RPMI8226 (cell line): ENCODE measurements at places on chromosomes 7 and 10.

DNA sequence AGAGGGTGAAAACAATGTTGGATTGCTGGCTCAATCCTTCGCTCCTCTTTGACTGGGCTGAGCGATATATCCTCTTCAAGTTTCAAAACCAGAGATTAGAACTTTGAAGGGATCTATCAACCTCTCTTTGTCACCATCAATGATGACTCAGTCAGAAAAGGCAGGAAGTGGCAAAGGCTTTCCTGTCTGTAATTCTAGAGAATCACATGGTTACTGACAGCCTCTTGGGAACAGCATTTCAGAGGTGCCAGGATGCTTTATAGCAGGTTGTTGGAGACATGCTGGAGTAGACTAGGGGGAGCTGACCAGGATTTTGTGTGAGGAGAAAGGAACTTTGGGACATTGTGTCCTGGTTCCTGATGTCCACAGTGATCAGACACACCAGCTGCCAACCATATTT, 81.3 kb downstream of the PRKCQ start:
- no peak for DNase-seq

DNA sequence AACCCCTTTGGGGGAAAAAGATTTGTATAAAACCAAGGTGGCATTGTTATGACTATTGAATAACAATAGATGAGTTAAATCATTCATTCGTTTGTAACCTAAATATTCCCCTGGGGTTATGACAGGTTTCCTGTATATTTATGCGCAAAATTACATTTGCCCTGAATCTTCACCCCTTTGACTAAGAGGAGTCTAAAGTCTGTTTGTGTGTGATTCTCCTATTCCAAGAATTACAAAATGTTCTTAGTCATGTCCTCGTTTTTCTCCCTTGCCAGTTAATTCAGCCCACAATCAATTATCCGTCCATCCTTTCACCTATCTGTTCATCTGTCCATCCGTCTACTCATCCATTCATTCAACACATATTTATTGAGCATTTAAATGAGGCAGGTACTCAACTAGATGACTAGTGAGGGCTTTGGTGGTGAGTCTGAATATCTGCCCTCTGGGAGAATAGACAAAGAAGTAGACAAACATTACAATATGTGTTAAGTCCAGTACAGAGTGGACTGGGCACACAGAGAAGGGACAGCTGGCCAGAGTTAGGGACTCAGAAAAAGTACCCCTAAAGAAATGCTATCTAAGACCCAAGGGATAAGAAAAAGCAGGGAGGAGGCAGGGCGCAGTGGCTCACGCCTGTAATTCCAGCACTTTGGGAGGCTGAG, 35.6 kb upstream of the TCF7L2 start:
- no peak for DNase-seq

DNA sequence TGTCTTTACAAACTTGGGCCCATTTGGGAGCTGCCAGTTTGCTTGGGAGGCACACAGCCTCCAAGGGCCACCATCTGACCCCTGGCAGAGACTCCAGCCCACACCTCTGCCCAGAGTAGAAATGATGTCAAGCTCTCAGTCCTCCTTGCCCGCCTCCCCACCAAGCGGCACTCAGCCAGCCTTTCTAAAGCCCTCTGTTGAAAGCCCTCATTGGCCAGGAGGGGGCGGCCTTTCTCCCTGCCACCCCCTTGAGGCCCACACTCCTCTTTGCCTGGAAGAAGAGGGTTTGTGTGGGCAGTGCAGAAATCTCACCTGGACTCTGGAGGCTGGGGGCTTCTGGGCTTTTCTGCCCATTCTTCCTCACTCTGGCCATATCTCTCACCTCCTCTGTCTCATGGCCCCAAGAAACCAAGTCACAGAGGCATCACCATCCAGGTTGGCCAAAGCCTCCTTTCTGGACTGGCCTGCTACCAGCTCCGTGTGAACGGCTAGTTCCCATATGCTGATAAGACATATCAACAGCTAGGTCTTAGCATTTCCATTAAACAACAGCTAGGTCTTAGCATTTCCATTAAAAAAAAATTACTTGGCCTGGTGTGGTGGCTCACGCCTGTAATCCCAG, 36.1 kb downstream of the UBTD1 start:
- peak; percentile 46 for DNase-seq

DNA sequence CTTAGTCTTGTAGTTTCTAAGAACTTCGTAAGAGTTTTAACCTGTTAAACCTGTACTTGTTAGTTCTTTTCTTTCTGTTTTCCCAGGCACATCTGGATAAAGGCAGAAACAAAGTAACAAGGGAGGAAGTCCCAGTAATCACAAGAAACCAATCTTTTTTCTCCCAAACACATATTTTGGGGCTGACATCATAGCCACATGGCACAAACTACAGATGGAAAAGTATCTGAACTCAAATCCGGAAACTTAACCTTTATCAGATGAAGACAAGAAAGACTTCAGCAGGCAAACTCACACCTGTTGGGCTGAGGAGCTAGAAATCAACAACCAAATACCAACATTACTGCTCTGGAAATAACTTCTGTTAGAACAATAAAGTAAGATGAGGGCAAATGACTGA, 67.1 kb downstream of the CUBN start:
- DNase-seq = no peak

DNA sequence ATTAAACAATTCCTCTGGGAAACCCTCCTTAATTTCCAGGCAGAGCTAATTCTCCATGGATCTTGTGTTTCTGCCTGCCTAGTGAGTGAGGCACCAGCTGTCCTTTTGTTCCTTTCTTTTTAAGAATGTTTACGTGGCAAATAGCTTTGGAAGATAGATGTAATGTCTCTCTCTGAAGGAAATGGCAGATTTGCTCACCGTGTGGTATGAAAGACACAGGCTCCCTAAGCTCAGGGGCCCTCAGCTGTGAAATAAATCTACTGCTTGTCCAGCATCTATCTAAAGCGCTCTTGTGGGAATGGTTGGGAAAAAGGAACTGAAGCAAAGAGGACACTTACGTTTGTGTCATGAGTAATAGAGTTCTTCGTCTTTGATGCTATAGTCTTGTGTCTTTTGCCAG, 64.6 kb downstream of the FAS start:
- no peak for DNase-seq

GRCh38 chr7:31249671-31250070, 90.9 kb downstream of the NEUROD6 start:
- no peak for DNase-seq

- no peak for DNase-seq
Measured at GRCh38 chr7:40221836-40222235, 87.0 kb downstream of the SUGCT start.
